Tongue (tissue), 3 donors: ENCODE measurements at places on chromosomes 5 and 9. TPM values are rescaled to one million over a fixed set of nuclear protein-coding genes. Genes with fewer than 3 reads are reported as not detected.

- no peak for DNase-seq
Observed at GRCh38 chr5:78611126-78611605, 37.4 kb downstream of the LHFPL2 start.

DNA sequence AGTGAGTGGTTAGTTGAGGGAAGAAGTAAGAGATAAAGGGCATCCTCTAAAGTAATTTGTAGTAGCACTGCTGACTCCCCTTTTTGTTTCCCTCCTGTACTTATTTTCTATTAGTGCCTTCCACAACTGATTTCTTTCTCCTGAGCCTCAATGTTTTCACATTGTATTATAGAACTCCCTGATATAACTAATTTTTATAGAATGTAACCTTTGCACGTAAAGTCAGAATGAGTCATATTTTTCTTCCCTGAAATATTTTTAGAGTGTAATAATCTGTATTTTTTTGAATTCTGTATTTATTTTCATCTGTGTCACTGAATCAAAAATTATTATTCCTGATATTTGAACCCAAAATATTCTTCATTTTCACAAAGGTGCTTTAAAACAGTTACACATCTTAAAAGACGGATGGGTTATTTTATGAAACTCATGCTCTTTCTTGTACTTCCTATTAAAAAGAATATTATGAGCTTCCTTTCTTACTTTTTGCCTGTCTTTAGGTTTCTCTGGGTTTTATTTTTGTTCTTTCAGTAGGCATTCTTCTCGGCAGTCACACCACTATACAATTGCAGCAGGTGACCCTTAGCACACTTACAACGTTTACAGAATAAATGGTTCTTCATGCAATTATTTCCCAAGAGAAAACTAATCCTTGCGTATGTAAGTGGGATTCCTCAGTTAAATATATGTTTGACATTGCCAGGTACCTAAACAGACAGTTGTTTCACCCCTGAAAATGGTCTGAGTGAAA, 30.5 kb upstream of the DMRTA1 start:
- no peak for DNase-seq

- no peak for DNase-seq
Observed at GRCh38 chr9:70470050-70471015, 55.9 kb upstream of the KLF9 start.

DNA sequence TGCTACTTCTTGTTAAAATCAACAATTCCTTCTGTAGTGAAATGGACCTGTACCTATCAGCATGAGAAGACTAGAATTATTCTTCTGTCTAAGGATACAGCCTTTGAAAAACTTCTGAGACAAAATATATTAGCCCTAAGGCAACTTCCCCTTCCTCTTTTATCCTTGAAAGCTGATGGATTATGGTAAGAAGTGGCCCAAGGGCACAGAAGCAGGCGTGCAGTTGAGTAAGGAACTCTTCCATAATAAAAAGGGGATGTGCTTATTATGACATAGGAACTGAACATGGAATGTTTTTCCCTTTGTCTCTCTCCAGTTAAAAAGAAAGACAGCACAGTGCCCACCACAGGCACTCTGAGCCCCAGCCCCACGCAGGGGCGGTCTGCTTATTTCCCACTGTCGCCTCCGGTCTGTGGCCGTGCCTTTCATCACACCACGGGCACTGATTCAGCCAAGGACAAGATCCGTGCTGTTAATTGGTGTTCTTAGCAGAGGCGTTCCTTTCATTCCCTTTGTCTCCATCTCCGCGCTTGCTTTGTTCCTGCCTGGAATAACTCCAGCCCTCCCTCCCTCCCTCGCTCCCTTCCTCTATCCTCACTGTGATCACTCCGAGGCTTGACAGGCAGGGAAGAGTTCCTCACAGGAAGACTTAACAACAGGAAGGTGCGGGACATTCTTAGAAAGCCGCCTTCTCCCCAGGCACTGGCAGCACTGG, 135.9 kb upstream of the OTULINL start:
- peak; percentile 83 for DNase-seq

- DNase-seq: no peak
Observed at GRCh38 chr5:41708604-41708940, 161.7 kb downstream of the OXCT1 start.

- no peak for DNase-seq
Observed at GRCh38 chr9:97382099-97382718, 29.7 kb upstream of the TDRD7 start.

DNA sequence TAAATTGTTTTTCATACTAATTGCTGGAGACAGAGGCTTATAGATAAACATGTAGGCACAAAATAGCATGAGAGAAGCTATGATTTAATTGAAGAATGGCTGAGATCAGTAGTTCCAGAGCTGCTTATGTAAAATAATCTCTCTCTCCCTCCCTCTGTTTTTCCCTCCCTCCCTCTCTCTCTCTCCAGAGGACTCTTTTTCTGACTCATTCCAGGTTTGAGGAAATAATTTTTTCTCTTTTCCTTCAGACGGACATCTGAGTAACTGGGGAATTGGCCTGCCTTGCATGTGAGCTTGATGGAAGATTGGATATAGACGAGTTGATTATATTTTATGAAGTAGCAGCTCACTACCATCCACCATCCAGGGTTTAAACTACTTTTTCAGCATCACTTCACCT, 35.5 kb downstream of the KCTD16 start:
- no peak for DNase-seq

- DNase-seq: no peak
Observed at GRCh38 chr9:123422635-123423310, 66.8 kb downstream of the CRB2 start.

DNA sequence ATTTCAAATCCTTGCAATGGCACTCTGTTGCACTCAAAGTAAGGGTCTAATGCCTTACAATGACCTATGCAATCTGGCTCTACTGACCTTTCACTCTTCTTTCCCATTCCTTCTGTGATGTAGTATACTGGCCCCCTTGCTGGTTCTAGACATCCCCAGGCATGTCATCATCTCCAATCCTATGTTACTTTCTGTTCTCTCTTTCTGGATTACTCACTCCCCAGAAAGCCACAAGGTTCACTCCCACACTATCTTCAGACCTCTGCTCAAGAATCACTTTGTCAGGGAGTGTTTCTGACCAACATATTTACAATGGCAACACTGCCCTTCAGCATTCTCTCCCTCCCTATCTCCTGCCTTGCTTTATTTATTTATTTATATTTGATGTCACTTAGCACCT, 802.2 kb upstream of the WWC1 start:
- no peak for DNase-seq

- DNase-seq: no peak
Observed at GRCh38 chr9:121821326-121821725, 169.9 kb downstream of the DAB2IP start.

DNA sequence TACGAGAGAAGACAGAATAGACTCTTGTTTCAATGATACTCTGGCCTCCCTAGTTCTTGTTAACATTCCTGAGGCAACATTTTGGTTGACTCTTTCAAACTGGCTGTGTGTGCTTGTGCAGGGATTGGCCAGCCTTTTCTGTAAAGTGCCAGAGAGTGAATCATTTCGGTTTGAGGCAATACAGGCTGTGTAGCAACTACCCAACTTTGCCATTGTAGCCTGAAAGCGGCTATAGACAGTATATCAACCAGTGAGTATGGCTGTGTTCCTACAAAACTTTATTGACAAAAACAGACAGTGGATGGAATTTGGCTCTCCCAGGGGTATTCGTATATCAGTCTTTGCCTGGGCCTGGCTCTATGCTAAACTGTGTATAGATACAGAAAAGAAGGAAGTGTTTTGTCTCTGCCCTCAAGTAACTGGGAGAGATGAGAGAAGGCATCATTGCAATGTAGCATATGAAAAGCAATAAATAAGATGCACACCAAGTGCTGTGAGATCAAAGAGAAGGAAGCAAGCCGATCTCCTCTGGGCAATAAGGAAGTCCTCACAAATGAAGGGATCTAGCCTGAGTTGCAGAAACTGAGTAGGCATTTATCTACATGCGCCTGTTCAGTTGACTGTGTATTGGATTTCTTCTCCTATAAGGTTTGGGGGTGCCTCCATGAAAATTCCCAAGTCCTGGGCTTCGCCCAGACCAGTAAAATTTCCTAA, 568.0 kb upstream of the KLF4 start:
- no peak for DNase-seq

DNA sequence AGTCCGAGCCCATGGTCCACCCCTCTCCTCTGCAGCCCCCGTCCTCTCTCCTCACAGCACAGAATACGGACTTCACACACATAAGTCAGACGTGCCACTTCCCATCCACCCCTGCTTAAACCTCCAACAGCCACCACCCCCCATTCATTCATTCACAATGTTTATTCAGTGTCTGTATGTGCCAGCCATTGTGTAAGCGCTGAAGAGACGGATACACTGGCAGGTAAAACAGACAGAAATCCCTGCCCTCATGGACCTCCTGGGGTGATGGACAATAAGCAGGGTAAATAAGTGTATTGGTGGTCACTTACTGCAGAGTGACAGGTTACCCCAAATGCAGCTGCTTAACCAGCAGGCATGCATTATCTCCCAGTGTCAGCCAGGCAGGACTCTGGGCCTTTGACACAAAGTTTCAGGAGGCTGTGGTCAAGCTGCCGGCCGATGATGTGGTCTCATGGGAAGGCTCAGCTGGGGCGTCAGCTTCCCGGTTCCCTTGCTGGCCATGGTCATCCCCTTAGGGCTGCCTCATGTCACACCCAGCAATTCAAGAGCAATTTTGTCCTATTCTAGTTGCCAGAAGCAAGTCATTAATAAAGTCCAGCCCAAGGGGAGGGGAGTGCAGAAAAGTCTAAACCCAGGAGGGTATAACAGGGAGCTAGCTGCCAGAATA, 1.8 kb upstream of the PAXX start:
- DNase-seq: no peak

DNA sequence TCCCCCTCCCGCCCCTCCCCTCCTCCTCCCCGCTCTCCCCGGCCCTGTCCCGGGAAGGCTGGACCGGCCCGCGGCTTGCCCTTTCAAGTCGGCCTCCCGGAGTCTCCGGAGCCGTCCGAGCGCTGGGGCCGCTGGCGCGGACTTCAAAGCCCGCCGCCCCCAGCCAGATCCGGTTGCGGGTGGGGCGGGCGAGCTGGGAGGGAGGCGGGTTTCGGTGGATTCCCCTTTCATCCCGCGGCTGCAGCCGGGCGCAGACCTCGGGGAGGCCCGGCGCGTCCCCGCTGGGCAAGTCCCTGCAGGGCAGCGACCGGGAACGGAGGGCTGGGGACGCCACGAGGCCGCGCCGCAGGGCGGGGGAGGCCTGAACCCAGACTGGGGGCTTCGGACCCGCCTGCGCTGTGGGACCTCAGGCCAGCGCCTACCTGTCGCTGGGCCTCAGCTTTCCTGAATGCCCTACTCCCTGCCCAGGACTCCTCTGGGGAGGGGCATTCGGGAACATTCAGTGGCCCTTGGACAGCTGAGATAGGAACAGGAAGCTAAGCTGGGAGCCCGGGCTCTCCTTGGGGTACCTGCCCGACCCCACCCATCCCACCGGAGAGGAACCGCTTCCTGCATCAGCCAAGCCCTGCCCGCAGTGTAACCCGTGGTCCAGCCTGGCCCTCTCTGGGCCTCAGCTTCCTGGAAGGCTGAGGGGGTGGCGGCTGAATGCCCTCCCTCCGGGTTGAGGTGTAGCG, 23.4 kb downstream of the C9orf50 start:
- peak; percentile 76 for DNase-seq

DNA sequence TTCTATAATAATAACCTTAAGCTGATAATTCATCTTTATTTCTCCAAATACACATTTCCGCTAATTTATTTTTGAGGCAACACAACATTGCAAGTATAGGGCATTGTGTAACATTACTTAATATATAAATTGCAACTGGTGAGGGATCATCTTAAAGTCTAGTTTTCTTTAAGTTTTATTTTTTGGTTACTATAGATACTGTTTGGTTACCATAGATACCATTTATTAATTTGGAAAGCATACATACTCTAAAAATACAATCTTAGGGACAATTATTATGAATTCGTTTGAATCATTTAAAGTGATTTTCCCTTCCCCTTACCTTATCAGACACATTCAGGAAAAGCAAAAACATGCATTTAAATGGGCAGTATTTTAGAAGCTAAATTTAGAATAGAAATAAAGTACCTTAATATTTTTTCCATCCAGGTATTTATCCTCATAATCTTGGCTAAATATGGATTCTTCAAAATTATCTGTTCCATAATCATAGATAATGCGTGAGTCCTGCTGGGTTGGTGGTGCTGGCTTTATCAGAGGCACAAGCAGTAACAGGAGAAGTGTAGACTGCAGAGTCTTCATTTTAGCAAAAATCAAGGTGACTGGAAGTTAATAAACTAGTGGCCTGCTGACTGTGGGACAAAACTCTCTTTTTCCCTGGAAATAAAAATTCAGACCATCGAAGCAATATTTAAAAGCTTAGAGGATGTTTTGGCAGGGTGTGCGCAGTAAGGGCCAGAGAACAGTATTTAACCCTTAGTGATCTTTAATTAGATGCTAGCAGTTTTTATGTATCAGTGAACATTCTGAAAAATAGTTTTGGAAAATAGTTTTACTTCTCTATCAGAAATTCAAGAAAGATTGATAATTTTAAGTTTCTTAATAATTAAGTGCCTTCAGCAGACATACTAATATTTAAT, 1.3 kb downstream of the OGN start:
- DNase-seq: peak; percentile 50

GRCh38 chr9:109150925-109151545, 16.0 kb downstream of the FRRS1L start:
- no peak for DNase-seq

- no peak for DNase-seq
Observed at GRCh38 chr5:14174230-14174636, 31.1 kb downstream of the TRIO start.

DNA sequence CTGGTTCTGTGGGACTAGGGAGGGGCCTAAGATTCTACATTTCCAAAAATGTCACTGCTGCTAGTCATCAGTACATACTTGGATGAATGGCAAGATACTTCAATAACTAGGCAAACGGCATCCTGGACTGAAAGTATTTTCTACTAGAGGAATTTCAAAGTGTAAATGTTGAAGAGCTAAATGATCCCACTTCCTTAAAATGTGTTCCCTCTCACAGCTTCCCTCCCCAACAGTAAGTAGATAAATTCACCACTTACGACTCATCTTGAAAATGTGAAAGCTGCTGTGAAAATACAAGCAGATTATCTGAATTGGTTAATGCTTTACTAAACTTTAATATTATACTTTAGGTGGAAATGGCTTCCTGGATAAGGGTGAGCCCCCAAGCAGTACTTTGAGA, 1571.5 kb upstream of the WWC1 start:
- DNase-seq: no peak

DNA sequence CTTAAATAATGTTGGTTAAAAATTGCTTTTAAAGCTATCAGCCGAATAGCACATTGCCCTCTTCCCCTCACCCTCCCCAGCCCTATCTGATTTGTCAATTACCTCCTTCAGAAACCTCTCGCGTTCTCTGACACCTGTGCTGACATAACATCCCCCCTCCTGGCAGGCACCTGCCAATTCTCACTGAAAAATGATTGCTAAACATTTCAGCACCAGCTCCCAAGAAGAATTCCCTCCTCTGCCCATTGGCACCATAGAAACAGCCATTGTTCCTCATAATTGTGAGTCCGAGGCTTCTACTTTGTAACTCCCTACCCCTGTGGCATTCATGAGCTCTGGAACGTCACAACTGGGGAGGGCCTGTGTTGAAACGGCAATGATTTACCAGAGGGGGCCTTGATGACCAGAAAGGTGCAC, 20.2 kb downstream of the CDH6 start:
- DNase-seq: no peak

- peak; percentile 7 for DNase-seq
Observed at GRCh38 chr9:78438211-78438610, 141.3 kb downstream of the PSAT1 start.

NRARP gene
- total RNA-seq: 18.8 TPM

GABBR2 gene
- 0.41 TPM for total RNA-seq

MYOT gene
- 254 TPM for total RNA-seq

ARRDC3 gene
- 236 TPM for total RNA-seq

OLFM1 gene
- 10.7 TPM for total RNA-seq

FAM221B gene
- not detected for total RNA-seq
